ENCODE measurements at places on chromosomes 13 and 19. TPM values are rescaled to one million over a fixed set of nuclear protein-coding genes. Genes with fewer than 3 reads are reported as not detected.
A peak's percentile ranks its signal among the peaks of the same experiment; 100 is the strongest.

DNA sequence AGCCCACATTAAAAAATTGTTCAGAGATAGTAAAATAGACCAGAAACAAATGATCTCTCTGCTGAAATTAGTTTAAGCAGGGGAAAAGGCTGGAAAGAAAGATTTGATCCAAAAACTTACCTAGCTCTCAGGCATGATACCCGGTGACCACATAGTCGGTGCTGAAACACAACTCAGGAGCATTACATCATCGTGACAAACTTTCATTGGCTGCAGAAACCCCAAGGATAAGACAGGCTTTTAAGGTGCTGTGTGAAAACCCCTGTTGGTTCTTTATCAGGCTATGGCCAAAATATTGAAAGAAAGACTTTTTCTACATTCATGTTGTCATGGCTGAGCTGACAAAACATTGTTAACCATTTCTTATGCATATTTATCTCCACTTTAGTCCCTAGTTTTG is 171.7 kb upstream of the KLF12 start:
- no peak for DNase-seq

DNA sequence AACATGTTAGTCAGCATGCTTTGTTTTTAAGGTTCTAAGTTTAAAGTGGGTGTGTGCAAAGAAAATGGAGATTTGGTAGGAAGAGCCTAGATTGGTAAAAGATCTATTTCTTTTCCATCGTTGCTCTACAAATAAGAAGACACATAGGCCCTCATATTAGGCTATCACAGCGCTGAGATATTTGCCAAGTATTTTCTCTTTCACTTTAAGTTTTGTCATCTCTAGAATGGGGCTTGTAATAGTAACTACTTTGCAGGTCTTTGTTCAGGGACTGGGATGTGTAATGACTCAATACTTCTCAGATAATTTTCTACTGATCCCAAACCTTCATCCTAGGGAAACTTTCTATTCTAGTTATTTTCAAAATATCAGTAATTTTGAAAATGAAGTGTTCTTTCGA is 917.7 kb upstream of the SLC10A2 start:
- DNase-seq, result no peak

DNA sequence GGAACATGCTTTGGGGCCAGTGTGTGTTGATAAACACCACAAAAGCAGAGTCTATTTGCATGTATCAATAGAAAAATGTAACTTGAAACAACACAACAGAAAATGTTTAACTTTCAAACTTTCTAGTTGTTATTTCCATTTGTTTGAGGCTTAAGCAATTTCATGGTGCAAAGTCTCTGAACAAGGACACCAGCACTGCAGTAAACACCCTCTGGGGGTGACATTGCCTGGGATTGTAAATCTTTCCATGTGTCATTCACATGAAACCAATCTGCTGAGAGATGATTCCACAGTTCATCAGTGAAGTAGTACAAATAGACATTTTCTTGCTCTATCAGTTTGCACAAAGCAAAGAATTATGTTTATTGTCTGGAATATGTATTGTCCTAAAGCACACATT is 124.5 kb downstream of the ITGBL1 start:
- DNase-seq, result no peak

GRCh38 chr13:79448413-79448812 is 32.5 kb upstream of the NDFIP2 start:
- no peak for DNase-seq

Gene CEACAM8
- 0.29 TPM for polyA plus RNA-seq

Gene APC2
- polyA plus RNA-seq, result 0.70 TPM

- no peak for DNase-seq
These were observed 58.3 kb downstream of the DOCK9 start for GRCh38 chr13:98919566-98919965.

GRCh38 chr13:25213715-25214114 is 41.6 kb upstream of the AMER2 start:
- no peak for DNase-seq

Gene ERICH6B
- polyA plus RNA-seq, result 3.2 TPM

Gene IRGC
- not detected for polyA plus RNA-seq

Gene GPR183
- polyA plus RNA-seq, result 9.8 TPM

Gene ZNF667
- polyA plus RNA-seq, result 16.9 TPM

GRCh38 chr19:54029930-54030490 is 33.7 kb downstream of the VSTM1 start:
- peak; percentile 3 for DNase-seq

- DNase-seq, result no peak
These were observed 39.7 kb downstream of the GJA3 start for GRCh38 chr13:20121159-20121525.

DNA sequence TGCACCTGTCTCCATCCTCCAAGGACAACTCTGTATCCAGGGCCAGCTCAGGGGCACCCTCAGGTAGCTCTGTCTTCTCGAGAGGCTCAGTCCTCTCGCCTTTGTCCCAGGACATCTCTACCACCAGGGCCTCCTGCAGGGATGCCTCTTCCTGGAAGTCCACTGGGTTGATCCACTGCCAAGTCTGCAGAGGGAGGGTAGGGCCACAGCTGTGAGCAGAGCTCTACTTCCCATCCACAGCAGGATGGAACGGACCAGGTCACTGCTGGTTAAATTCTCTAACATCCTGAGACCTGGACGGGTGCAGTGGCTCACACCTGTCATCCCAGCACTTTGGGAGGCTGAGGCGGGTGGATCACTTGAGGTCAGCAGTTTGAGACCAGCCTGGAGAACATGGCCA is 26.8 kb downstream of the IL12RB1 start:
- DNase-seq, result no peak

DNA sequence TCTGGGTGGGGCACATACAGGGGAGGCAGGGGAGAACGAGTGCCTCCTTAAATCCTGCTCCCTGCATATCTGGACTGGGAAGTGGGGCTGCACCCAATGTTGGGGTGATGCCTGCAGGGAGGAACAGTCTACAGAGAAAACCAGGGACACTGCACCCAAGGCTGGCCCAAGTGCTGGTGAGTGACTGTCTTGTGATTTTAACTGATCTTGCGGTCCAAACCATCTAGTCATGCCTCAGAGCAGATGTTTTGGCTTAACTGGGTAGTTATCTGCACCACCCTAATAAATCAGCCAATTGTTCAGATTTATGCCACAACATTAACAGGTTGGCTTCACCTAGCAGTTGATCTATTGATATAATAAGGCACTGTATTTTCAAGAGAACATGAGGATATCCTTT is 219.2 kb upstream of the IRS2 start:
- no peak for DNase-seq

Gene HIPK4
- polyA plus RNA-seq, result 0.27 TPM

Gene NXNL1
- 0.26 TPM for polyA plus RNA-seq

- peak; percentile 58 for DNase-seq
These were observed 19.0 kb downstream of the MRPS12 start for GRCh38 chr19:38949580-38950367.

GRCh38 chr13:33615436-33615835 is 202.5 kb upstream of the RFC3 start:
- no peak for DNase-seq

GRCh38 chr19:42330241-42330711 is 4.8 kb downstream of the MEGF8 start:
- DNase-seq, result no peak

DNA sequence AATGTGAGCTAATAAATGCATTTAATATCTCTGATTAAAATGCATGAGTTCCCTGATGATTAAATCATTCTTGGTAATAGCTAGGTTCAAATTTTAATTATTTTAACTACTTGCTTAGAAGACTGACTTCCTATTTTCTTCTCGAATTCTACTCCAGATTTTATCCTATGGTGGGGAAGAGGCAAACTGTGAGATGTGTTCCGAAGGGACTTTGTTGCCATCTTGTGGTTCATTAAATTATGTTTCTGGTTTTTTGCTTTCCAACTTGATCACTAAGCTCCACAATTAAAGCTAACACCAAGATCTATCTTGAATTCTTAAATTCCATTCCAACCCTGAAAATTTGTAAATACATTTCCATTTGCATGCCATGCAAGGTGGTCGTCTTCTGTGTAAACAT is 538.4 kb upstream of the PCDH20 start:
- DNase-seq, result peak; percentile 62

Gene APLP1
- 8.6 TPM for polyA plus RNA-seq

GRCh38 chr19:20385061-20385460 is 180.5 kb downstream of the ZNF737 start:
- no peak for DNase-seq

Gene RNF225
- not detected for polyA plus RNA-seq

GRCh38 chr13:56886398-56886797 is 254.3 kb upstream of the PRR20A start:
- no peak for DNase-seq

- DNase-seq, result no peak
These were observed 54.9 kb upstream of the SACS start for GRCh38 chr13:23488442-23488841.

DNA sequence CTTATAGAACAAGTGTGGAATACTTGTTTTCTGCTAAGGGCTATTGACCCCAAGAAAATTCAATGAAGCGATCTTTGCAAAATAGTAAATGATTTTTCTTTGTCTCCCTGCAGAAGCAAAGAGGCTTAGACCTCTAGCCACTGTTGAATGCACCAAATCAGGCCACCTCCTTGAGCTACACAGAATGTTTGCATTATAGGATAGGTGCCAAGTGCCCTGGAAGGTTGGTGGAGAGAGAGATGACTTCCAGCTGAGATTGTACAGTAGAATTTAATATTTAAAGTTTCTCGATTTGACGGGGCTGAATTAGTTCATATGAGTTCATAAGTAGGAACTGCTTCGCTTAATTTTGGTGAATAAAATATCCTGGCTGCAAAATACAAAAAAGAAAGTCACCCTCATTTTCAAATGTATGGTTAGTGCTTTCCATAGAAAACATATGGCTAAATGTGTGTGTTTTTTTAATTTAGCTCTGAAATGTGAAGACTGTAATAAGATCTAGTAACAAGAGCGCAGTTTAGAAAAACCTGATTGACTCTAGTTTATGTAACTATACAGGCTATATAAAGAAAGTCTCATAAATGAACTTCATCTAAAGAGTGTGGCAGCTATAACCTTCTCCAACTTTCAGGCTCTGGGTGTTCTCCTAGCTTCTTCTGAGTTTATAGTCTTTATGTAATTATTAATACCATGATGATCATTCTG is 41.6 kb downstream of the LRCH1 start:
- no peak for DNase-seq

GRCh38 chr19:20412846-20413245 is 152.7 kb downstream of the ZNF737 start:
- DNase-seq, result no peak

GRCh38 chr13:41398494-41399170 is 58.7 kb upstream of the RGCC start:
- DNase-seq, result no peak

Gene ZNF763
- polyA plus RNA-seq, result 7.6 TPM

DNA sequence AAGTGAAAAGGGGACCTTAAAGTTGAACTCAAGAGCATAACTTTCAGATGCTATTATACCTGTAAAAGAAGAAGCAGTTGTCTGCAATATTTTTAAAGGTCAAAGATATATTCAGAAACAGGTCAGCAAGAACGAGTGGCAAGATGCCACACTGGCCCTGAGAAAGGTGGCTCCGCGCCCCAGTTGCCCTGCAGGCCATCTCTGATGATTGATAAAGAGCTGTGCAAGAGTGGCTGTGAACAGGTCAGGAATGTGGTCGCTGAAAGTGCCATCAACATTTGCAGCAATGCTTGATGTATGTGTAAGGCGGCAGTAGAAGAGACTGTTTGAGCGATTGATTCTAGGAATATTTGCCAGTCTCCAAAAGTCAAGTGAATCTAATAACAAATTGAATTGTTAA is 664.2 kb upstream of the SLC10A2 start:
- no peak for DNase-seq

DNA sequence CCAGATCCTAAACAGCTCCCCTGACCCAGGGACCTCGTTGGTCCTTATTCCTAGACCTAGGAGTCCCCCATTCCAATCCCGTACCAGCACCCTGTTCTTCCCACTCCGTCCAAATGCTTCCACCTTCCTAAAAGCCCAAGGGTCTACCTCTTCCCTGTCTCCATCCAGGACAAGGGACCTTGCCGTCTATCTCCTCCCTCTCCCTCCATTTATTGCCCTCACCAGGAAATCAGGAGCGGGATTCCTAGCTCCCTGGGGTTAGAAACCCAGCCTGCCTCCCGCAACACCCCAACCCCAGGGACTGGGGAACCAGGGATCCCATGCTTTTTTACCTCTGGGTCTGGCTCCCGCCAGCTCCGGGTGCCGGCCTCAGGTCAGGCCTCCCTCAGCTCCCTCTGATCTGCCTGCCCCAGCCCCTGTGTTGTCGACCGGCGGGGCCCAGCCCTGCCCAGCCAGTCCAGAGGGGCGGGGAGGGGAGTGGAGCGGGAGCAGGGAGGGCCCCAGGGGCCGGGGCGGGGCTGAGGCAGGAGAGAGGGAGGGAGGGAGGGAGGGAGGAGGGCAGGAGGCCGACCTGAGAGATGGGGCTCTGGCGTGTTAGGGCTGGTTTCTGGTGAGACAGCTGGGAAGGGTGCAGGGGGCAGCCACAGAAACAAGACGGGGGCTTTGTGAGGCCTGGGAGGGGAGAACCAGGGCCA is at the start of gene B3GNT8:
B3GNT8 (minus strand) TSS at position 423 of the 695 bp plus-strand sequence. CDS start 596 bp downstream, outside the sequence.
- peak; percentile 70 for DNase-seq

Measured in right lung (tissue), 10 donors.